NCI-H2081 (cell line): ENCODE measurements at places on chromosomes 3 and 15.

GRCh38 chr3:66000506-66000905 lies 38.2 kb downstream of the MAGI1 start:
- DNase-seq = no peak

- no peak for DNase-seq
Observed at GRCh38 chr3:130679218-130679617, 67.4 kb downstream of the PIK3R4 start.

DNA sequence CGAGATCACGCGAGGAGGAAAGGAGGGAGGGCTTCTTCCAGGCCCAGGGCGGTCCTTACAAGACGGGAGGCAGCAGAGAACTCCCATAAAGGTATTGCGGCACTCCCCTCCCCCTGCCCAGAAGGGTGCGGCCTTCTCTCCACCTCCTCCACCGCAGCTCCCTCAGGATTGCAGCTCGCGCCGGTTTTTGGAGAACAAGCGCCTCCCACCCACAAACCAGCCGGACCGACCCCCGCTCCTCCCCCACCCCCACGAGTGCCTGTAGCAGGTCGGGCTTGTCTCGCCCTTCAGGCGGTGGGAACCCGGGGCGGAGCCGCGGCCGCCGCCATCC lies 1.1 kb upstream of the SETD5 start:
- DNase-seq = peak; percentile 54

GRCh38 chr15:90609242-90610180 lies 79.8 kb downstream of the CRTC3 start:
- DNase-seq = no peak

GRCh38 chr3:39515681-39516441 lies 48.4 kb downstream of the MOBP start:
- no peak for DNase-seq

DNA sequence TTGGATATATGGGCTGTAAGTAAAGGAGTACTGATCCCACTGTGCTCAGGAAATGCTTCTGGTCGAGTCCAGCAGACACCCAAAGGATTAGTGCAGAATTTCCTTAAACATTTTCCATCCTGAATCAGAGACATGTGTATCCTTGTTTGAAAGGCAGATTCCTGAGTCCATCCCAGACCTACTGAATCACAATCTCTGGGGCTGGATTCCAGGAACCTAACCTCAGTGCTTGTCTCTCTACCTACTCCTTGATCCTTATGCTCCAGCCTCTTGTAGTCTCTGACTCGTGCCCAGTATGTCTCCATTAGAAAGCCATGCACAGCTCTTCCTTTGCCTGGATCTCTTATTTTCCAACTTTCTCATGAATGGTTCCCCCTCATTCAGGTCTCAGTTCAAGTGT lies 585.8 kb downstream of the NLGN1 start:
- DNase-seq = no peak

DNA sequence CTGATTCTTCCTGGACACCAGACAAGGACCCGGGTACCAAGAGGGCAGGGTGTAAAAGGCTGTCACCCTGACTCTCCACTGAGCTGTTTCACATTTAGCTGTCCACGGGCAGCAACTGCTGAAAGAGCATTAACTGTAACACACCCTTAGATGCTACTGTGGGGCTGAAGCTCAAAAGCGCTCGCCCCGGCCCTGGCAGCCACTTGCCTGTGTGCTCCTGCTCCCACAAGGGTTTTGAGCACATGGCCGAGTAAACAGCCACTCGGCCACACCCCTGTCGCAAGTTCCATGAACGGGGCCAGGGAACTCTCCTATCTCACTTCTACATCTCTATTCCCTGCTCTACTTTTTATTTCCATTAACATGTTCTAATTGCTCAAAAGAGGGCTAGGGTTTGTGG lies 421.7 kb downstream of the TUSC7 start:
- no peak for DNase-seq

DNA sequence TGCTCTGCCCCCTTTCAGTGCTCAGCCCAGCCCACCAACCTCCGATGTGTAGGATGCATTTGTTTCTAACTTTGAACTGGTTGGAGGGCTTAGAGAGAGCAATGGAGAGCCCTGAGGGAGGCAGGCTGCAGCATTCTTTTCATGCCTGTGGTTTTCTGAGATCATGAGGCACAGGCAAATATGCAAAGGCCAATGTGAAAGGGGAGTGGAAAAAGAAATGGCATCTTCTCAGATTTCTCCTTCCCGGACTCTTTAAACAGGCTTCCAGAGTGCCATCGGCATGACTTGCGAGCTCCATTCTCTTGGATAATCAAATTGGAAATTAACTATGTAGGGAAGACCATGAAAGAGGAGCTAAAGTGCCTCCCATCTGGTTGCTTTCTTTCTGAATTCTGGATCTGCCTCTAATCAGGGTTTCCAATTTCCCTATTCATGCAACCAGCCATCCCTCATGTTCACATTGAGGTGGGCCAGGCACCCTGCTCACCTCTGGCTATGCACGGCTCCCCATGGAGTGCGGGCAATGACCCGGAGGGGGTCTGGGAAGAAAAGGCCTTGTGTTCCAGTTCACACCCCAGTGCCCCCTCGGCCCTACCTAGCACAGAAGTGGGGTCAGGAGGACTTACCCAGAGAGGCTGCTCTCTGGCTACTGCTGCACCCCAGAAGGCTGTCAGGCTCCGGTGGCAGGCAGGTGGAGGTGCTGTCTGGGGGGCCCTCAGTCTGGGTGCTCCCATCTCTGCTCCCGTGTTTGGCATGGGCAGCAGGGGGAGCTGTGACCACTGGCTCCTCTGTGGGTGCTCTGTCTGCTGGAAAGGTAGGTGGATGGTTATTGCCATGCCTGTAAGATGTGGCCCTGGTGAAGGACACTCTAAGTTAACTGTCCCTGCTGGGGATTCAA lies 16.1 kb downstream of the AMOTL2 start:
- no peak for DNase-seq

DNA sequence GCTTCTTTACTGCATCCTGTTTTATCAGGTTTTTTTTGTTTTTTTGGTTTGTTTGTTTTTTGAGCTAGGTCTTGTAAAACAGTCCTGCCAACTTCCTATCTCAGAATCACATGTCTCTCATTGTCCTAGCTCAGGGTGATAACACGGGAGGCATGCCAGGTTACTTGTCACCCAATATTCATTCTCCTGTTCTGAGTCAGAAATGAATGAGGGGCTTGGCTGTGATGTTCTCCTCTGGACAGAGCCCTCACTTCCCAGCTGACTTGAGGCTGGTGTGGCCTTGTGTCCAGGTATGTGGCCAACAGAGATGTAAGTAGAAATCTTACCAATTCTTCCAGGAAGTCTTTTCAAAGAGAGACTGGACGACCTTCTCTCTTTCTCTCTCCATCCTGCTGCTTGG lies 317.0 kb downstream of the GABRB3 start:
- DNase-seq = no peak

DNA sequence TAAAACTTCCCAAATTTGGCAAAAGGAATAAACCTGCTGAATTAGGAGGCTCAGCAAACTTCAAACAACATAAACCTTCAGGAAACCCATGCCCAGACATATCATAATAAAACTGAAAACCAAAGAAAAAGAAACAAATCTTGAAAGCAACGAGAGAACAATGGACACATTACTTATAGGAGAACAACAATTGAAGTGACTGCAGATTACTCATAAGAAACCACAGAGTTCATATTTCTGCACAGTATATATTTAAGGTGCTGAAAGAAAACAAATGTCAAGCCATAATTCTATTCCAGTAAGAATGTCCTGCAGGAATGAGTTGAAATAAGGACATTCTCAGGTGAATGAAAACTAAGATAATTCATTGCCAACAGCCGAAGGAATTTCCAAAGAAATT lies 80.8 kb upstream of the PROK2 start:
- no peak for DNase-seq

GRCh38 chr3:41148901-41149300 lies 50.4 kb upstream of the CTNNB1 start:
- no peak for DNase-seq

DNA sequence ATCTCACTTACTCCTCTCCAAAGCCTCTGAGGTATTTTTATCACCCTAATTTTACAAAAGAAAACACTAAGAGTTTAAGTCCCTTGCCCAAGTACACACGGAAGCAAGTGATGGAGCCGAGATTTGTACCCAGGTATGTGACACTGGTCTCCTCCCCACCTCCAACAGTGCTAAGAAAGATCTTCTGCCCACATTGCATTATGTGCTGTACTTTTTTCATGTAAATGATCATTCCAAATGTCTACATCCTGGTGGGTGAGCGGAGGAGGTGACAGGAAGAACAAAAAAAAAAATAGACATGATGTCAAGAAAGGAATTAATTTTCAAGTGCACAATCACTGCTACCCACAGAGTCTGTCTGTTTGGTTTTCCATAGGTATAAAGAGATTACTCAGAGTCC lies 694.1 kb downstream of the FHIT start:
- no peak for DNase-seq

DNA sequence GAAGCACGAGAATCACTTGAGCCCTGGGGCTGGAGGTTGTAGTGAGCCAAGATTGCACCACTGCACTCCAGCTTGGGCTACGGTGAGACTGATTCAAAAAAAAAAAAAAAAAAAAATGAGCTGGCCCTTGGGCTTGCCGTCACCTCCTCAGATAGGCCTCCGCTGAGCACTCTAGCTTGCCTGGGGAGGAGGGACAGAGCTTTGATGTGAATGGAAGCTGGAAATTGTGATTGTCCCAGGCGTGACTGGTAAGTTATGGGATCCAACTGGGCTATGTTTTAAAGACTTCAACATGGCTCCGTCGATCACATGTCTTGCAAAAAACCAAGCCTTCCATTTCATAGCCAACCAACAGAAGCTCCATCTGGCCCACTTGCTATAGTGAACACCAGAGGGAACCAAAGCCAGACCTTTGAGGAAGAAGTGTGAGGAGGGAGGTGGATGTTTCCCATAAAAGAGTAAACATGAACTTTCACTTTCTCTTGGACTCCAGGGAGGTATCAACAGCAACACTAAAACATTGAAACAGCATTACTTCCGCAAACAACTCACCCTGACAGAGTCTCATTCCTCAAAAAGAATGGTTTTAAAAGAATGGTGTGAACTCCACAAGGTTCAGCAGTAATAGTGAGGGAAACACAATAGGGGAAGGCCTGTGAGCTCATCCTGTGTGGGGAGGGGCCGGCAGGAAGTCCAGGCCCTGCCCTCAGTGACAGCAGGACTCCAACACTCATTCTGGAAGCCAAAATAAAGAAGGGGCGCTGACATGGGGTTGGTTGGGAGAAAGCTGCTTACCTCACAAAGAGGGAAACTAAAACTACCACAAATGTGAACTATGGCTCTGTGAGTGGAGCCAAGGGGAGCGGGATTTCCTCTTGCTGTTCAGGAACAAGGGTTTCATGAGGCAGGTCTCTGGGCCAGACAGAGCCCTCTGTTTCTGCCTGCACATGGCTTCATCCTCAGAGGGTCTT lies 59.2 kb upstream of the IL12A start:
- DNase-seq = no peak

GRCh38 chr3:46284981-46285683 lies 42.9 kb downstream of the CCR3 start:
- no peak for DNase-seq

DNA sequence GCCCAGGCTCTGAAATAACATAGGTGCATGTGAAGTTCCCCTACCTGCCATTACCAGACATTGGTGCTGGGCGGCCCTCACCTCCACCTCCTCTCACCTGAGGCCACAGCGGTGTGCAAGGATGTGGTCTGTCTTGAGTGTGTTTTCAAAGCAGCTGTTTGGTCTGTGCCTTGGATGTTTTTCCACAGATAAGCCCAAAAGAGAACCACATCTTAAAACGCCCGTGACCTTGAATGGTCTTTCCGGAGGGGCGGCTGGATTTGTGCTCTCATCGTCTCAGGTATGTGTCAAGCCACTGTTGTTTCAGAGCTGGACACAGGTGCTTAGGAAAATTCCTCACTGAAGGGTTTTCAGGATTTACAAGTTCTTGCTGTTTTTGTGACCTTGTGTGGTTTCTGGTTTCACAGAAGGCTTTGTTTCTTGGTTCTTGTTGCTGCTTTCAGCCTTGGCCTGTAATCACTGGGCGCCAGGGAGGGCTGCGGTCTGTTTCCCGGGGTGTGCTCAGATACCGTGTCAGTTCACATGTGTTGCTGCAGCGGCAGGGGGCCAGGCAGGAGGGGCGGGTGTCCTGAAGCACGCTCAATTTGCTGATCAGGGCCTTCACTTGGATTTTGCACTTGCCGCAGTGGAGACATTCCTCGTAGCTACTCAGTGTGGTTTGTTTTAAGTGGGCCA lies 128.4 kb downstream of the IGF1R start:
- DNase-seq = no peak

DNA sequence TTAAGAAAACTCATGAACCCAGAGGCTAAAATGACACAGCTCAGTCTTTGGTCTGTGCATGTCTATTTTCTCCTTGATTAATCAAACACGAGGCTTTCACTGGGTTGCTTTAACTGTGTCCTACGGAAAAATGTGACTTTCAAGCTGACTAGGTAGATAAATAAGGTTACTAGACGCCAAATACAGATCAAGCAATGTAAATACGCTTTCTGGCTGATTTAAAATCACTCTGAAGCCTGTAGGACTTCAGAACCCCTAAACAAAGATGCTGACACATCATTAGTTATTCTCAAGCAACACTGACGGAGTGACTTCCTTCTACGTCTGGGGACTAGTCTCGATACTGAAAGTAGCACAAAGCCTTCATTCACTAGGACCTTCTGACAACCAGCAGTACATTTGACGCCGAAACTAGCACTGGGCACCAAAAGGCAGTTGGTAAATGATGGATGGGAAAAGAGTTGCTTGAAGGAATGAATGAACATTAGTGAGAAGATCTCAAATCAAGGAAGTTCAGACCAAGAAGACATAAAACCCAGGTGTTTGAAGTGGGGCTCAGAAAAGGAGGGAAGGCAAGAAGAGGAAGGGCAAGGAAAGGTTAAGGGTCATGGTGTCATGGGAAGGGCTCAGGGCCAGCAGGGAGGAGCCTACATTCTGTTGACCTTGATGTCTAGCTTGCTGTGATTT lies 67.1 kb upstream of the CDV3 start:
- DNase-seq = no peak

DNA sequence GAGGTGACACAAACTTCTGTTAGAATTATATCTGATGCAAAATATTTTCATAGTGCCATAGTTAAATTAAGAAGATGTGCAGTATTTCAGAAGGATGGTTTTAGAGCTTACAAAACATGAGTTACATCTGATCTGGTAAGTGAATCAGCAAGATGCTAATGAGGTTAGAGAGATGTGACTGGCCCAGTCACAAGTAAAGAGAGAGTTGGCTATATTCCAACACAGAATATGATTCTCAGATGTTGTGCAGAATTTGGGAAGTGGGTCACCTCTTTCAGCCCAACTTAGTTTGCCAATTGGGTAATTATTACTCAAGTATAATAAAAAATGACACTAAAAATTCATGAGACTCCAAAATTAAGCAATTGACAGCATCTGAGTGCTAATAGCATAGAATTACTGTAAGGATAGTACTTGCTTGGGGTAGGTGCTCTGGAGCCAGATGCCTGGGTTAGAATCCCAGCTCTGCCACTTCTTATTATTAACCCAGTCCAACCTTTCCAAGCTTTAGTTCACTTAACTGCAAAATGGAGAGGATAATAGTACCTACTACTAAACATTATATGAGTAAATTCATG lies 30.8 kb downstream of the P2RY1 start:
- DNase-seq = no peak

GRCh38 chr3:188421151-188421821 lies 267.3 kb downstream of the LPP start:
- no peak for DNase-seq
